ENCODE measurements at places on chromosomes 2 and 18. TPM values are rescaled to one million over a fixed set of nuclear protein-coding genes. Genes with fewer than 3 reads are reported as not detected.
A peak's percentile ranks its signal among the peaks of the same experiment; 100 is the strongest.

Gene ALPI
- total RNA-seq = not detected

Gene TMEM178A
- total RNA-seq = not detected

Gene PLCD4
- 1.0 TPM for total RNA-seq

Gene NAT8
- total RNA-seq = not detected

Gene VSNL1
- total RNA-seq = not detected

Gene GLI2
- not detected for total RNA-seq

Gene FAM237A
- total RNA-seq = not detected

Gene ARMC9
- total RNA-seq = 9.0 TPM

Gene BCL2
- total RNA-seq = 145 TPM

Gene HIBCH
- 21.2 TPM for total RNA-seq

Gene TUBA3E
- total RNA-seq = not detected

Gene ARL6IP6
- total RNA-seq = 13.4 TPM

Gene IL37
- total RNA-seq = not detected

GRCh38 chr2:82254728-82255127, 1950.2 kb upstream of the LRRTM1 start:
- DNase-seq = no peak

DNA sequence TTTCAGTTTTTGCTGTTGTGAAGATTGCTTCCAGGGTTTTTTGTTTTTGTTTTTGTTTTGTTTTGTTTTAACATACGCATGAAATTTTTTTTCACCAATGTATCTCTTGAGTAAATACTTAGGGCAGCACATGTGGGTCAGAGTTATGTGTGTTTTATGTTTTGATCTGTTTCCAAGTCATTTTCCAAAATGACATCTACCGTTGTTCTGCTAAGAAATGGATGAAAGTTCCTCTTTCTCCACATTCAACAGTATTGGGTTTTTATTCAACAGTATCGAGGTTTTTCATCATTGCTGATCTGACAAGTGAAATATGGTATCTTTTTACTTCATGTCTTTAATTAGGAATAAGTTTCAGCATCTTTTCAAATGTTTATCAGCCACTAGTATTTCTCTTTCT, 16.7 kb downstream of the RNF144A start:
- DNase-seq = no peak

DNA sequence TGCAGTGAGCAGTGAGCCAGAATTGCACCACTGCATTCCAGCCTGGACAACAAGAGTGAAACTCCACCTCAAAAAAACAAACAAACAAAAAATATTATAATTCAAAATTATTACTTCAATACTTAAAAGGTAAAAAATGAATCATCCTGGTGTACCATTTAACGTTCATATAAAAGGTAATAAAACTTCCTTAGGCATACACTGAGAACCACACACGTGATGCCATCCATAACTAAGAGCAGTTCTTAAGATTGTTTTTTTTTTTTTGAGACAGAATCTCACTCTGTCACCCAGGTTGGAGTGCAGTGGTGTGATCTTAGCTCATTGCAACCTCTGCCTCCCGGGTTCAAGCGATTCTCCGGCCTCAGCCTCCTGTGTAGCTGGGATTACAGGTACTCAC, 29.4 kb downstream of the YWHAQ start:
- no peak for DNase-seq

GRCh38 chr2:163737190-163737439, 1.3 kb upstream of the FIGN start:
- DNase-seq = no peak

DNA sequence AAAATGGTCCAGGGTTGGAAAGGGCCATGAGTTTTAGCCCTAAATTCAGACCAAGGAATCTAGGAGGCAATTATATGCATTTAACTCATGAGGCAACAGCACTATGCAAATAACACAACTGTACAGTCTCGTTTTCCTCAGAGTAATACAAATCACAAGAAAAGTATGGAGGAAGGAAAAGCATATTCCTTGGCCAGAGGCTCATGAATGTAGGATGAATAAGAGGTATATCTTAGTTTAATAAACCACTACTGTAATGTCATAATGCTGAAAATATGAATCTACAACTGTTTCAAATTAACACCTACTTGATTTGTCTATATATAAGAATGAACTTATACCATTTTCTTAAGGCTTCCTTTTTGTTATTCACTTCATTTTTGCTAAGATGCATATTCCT, 252.5 kb upstream of the TANK start:
- no peak for DNase-seq

DNA sequence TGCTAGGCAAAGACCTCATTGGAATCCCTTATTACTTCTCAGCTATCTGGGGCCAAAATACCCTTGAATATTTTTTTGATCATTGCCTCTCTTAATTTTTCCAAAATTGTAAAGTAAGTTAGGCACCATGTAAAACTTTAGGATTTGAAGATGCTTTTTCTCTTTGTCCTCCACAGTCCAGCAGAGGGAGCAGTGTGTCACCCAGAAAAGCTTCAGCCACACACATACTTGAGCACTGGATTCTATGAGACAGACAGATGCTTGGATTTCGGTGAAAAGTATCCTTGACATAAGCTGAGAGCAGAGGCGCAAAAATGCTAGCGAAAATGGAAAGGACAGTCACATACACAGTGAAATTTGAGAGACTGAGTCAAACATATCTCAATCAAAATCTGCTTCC, 74.7 kb upstream of the KCNJ3 start:
- DNase-seq = no peak

- peak; percentile 50 for DNase-seq
Observed at GRCh38 chr2:74554820-74555531, 456 bp downstream of the DOK1 start.

DNA sequence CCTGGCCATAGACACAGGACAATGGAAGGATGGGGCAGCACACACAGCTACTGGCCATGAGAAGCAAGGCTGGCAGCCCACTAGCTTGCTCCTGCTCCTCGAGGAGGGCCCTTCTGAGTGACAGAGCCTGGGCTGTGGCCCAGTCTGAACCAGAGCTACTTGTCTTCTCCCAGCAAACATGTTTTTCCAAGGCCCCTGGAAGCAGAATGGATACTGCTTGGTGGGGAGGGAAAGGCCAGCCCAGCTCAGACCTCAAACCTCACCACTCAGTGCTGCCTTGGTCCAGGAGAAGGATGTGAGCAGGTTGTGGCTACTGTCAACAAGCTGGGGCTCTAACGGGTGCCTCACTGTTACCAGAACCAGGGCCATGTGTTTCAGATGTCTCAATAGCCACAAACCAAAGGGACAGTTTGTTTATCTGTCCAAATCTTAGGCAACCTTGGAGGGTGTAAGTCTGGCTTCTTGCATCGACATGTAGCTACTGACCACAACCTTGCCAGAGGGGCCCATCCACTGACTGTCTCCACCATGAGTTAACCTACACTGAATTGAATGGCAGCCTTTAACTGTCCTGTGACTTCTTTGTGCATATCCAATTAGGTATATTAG, 98.6 kb downstream of the TGFA start:
- DNase-seq = no peak

- DNase-seq = no peak
Observed at GRCh38 chr2:181585732-181586131, 71.2 kb downstream of the CERKL start.

GRCh38 chr2:54957321-54957999, 92.8 kb downstream of the RTN4 start:
- no peak for DNase-seq

DNA sequence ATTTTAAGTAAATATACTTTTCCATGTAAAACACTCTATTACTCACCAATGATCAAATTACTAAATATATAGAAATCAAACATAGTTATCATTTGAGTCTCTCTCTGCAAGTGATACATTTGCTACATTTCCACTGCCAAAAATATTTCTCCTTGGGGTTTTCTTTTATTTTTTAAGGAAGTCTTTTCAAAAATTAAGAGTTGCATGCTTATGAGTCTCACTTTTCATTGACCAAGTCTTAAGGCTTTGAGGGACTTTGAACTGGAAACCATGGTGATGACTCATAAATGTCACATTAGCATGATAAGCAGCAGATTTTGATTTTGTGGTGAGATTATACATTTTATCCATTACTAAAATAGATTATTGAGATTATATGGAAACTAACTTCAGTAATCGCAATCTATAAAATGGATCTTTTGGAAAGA, 152.9 kb downstream of the FAM124B start:
- no peak for DNase-seq

- DNase-seq = no peak
Observed at GRCh38 chr2:128512379-128513115, 193.9 kb upstream of the HS6ST1 start.

DNA sequence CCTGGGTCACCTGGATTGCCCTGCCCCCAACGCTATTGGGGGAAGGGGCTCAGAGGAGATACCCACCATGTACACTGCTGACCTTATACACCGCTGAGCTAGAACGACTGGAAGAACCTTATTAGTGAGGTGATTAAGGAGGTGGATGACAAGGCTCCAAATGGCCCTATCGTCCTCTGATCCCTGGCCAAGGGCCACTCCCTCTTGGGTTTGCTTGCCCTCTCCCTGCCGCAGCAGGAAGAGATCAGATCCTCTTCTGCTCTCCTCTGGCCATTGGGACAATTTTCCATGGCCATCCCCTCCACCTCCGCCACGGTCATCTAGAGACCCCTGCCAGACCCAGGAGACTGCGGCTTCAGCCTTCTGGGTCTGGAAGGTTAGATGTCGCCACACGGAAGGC, 1.2 kb downstream of the ZNF514 start:
- no peak for DNase-seq

- DNase-seq = no peak
Observed at GRCh38 chr2:627926-628560, 49.2 kb downstream of the TMEM18 start.

GRCh38 chr2:222492683-222493082, 68.3 kb downstream of the SGPP2 start:
- no peak for DNase-seq

DNA sequence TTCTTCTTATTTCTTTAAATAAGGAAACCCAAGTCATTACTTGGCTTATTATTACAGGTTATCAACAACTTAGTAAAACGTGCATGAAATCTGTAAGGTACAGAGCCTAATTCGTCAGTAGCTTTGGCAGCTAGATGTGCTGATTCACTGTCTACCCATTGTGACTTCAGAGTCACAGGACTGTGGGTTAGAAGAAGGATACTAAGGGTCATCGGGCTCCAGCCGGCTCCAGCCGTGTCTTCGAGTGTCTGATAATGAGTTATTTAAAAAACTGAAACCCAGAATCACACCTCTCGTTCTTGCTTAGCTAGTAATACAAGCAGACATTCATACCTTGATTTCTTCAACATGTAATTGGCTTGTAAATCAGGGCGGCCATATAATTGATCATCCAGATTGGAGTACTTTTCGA, 170.5 kb downstream of the FMNL2 start:
- DNase-seq = no peak

GRCh38 chr2:69013142-69013839, at the start of gene ANTXR1:
Gene ANTXR1, plus strand, starts transcription at chr2:69013179. Its CDS starts 321 bp downstream, at chr2:69013500.
- no peak for DNase-seq

DNA sequence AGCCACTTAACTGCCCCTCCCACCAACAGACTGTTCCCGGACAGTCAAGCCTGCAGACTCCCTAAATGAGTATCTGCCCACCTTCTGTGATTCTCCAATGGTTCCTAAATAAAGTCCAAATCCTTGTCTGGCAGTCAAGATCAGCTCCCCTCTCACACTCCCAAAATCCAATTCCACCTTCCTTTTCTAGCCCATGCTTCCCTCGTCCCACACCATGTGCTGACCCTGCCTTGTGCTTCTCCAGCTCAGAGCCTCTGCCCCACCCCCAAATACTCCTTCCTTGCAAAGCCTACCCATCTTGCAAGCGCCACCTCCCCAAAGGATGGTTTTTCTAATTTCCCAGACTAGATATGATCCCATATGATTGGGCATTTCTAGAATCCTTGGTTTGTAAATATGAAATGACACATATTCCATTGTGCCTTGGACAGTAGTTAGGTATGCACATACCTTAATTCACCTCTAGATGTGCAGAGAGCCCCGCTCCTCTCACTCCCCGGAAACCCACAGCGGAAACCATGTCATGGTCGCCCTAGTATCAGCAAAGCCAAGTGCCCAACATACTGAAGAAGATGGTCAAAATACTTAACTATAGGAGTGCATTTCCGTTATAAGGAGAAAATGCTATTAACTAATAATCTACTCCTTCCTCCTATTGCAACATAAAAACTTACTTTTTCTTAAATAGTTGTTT, 97.2 kb downstream of the KCTD1 start:
- no peak for DNase-seq

- DNase-seq = no peak
Observed at GRCh38 chr2:220296174-220296573, 668.7 kb downstream of the SLC4A3 start.

GRCh38 chr2:75994759-75995158, 284.0 kb upstream of the GCFC2 start:
- no peak for DNase-seq

- peak; percentile 23 for DNase-seq
Observed at GRCh38 chr2:222912117-222912516, 51.3 kb downstream of the ACSL3 start.

GRCh38 chr2:104125096-104125495, 728.8 kb upstream of the POU3F3 start:
- DNase-seq = no peak

DNA sequence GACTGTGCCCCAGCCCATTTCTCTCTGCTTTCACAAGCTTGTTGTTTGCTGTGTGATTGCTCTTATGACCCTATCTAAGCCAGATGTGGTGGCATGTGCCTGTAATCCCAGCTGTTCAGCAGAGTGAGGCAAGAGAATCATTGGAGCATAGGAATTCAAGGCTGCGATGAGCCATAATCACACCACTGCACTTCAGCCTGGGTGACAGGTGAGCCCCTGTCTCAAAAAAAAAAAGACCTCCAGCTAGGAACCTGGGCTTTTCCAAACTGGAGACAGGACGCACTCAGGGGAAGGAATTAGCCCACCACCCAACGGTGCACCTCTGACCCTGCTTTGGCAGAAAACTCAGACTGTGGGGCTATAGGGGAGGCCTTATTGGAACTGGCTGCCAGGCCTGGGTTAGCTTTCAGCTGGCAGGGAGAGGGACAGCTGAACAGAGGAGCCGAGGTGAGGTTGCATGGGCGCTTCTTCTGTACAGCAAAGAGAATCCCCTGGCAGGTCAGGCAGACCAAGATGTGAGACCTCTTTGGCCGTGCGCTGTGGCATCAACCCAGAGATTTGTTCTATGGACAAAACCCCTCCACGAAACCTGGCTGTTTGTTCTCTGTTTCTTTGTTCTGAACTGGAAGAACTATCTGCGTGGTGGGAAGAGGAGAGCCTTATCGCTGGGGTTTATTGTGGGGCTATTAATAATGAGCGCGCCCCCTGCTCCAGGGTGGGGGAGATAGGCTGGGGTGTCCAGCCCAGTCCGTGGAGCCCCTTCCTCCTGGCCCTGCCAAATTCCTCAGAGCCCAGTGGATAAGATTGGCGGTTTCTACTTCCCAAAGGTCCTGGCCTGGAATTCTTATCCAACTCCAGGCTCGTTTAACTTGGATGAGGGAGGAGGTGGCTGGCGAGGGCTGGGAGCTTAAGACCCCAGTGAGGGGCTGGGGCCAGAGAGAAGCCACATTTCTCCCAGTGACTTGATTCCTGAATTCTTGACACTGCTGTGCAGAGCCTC, 38.8 kb upstream of the SMAD7 start:
- no peak for DNase-seq

DNA sequence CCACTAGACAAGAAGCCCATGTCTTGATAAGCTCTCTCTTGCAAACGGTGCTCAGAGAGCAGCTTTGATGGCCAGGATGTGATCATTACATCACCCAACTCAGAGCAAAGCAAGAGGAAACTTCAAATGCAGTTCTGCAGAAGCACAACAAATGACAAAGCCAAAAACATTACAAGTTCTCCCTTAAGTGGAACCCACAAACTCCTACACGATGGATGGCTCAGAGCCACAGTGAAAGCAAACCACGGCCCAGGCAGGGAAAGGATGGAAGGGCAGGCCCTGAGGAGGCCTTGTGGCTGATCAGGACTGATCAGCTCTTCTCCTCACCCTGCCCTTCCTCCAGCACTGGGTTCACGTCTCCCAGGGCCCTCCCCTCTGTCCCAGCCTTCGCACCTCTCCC, 326.4 kb downstream of the EIPR1 start:
- DNase-seq = no peak
